ENCODE measurements at places on chromosomes 13 and 19. TPM values are rescaled to one million over a fixed set of nuclear protein-coding genes. Genes with fewer than 3 reads are reported as not detected.

Gene FCGBP
- total RNA-seq, result under 0.01 TPM

Gene RFPL4AL1
- not detected for total RNA-seq

Gene SIGLEC8
- total RNA-seq, result not detected

Gene PTPRH
- 2.0 TPM for total RNA-seq

Gene CHAF1A
- 36.4 TPM for total RNA-seq

Gene ZNF540
- not detected for total RNA-seq

Gene HNRNPA1L2
- total RNA-seq, result 4.0 TPM

Gene CCDC159
- total RNA-seq, result 7.3 TPM
